ENCODE measurements at places on chromosomes 2 and 18. TPM values are rescaled to one million over a fixed set of nuclear protein-coding genes. Genes with fewer than 3 reads are reported as not detected.

DNA sequence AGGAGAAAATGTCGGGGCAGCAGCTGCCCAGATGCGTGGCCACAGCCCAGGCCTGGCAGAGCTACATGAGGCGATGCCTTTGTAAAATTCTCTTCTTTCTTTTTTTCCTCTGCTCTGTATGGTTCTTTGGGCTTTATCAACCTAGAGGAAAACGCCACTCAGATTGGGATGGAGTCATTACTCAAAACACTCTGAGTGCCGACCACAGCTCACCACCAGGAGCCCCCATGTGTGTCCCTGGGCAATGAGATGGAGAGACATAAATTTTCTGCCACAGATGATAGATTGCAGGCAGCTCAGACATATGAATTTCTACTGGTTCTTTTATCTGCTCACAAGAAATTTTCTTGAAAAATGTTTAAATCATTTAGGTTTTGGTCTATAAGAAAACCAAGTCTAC, 56.0 kb downstream of the PARD6G start:
- DNase-seq: no peak

DNA sequence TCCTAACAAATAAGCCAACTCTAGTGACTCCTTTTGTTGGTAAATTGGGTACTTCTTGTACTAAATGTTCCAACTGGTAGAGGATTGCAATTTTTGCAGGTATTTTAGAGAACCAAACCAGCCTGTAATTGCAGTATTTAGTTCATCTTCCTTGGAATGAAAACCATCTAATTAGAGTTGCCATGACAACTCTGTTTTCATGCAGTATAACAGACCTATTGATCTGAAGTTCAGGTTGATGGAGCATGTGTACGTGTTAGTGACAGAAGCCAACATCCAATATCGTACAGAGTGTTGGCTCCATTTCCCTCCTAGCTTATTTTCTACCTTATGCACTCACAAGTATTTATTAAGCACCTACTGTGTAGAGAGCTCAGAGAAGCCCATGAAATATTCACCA, 176.3 kb upstream of the FOSL2 start:
- DNase-seq: no peak

- no peak for DNase-seq
Observed at GRCh38 chr2:160140471-160140870, 59.6 kb downstream of the ITGB6 start.

- DNase-seq: no peak
Observed at GRCh38 chr2:3427272-3427671, 47.8 kb downstream of the TRAPPC12 start.

DNA sequence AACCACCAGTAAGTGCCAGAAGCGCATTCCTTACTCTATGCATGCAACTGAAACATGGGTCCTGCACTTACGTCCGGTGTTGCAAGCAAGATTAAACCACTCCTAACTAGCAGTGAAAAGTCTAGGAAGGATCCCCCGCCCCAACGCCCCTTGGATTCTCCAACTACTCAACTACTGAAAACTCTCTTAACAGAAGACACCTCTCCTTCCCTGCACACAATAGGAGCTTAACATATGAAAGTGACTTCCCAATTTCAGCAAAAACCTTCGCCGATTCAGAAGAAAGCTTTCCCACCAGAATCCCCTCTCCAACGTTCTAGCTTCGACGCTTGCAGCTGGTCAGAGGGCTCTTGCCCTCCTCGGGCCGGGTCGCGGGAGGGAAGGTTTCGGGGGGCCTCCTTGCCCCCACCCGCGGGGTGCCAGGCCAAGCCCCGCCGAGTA, 578 bp downstream of the IWS1 start:
- DNase-seq: peak; percentile 55

DNA sequence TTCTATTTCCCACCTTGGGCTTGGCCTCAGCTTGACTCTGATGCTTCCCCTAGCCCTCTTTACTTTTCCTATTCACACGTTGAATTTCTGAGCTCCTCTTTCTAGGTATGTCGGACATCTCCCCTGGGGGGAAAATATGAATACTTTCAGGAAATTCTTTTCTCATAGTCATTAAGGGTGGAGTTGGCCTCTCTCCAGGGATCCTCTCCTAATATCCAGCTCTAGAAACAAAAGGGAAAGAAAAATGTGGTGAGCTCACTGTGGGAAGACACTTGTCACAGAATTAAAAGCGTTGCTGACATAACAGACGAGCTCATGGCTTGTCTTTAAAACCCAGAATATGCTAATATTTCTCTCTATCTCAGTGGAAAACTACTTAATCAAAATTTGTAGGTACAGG, 132.7 kb upstream of the MEX3C start:
- no peak for DNase-seq

DNA sequence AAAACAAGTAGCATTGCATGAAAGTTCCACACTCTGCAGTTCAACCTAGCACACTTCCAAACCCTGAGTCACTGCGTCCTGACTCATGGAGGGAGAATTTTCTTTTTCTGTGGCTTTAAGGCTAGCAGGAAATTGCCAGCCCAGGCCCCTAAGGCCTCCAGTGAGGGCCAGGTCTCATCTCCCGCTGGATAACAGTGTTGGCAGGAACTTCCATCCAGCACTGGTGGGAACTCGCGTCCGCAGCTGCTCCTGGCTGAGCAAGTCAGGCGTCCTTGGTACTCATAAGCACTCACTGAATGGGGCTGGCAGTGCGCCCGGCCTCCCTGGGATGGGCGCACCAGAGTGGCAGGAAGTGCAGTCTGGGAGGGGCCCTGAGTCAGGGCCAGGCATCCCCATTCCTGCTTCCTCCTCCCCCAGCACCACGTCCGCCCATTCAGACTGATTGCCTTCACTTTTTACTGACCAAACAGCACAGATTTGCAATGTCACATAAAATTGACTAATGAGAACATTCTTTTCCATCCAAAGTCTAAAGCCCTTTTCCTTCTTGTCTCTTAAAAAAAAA, 14.3 kb downstream of the MALL start:
- DNase-seq: no peak

- no peak for DNase-seq
Observed at GRCh38 chr2:241372361-241372992, 16.4 kb downstream of the FARP2 start.

LRP1B gene
- total RNA-seq: not detected

RPE gene
- total RNA-seq: 71.1 TPM

ACKR3 gene
- total RNA-seq: 0.46 TPM

AGPS gene
- total RNA-seq: 9.6 TPM

CYP26B1 gene
- not detected for total RNA-seq

RFTN2 gene
- total RNA-seq: not detected
